ENCODE measurements at places on chromosomes 1 and 21.

- no peak for DNase-seq
Measured at GRCh38 chr1:165162671-165163241, 193.8 kb downstream of the LMX1A start.

DNA sequence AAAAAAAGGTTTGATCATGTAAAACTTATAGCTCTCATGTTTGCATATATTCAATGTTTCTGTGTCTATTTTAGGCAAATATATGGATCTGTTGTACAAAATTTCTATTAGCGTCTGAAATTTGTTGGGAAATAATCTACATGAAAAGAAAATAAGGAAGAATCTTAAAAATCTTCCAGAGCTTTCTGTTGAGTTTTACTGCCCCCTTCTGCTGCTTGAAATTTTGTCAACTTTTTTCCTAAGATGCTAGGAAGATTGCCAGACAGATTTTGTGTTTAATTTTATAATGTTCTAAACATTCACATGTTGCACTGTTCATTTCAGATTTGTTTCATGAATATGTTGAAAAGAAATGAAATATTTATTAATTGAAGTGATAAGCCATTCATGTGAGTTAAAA lies 2.5 kb upstream of the PTGS2 start:
- DNase-seq, result no peak

- no peak for DNase-seq
Measured at GRCh38 chr21:33031152-33031911, 5.6 kb downstream of the OLIG2 start.

DNA sequence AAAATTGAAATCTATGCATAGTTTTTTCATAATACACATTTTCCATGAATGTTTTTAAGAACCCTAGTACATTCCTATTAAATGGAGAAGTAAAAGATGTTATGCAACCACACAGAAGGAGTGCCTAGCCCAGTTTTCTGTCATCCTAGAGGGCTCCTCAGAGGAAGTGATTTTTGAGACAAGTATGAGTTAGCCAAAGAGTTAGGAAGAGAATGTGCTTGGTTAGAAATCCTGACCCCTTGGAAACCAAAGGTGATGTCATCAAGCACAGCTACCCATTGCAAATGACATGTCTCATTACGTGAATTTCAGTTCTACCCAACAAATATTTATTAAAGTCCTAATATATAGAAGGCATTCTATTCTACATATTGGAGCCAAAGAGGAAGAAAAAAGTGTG lies 88.9 kb upstream of the TNFSF4 start:
- DNase-seq, result no peak

DNA sequence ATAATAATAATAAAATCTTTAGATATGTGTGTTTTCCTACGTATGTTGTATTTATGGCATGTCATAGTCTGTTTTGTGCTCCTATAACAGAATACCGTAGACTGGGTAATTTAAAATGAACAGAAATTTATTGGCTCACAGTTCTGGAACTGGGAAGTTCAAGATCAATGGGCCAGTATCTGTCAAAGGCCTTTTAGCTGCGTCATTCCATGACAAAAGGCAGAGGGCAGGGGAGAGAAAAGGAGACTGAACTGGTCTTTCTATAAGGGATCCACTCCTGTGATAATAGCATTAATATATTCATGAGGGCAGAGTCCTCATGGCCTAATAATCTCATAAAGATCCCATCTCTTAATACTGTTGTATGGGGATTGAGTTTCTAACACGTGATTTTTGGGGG lies 7.1 kb upstream of the SFT2D2 start:
- DNase-seq, result no peak

DNA sequence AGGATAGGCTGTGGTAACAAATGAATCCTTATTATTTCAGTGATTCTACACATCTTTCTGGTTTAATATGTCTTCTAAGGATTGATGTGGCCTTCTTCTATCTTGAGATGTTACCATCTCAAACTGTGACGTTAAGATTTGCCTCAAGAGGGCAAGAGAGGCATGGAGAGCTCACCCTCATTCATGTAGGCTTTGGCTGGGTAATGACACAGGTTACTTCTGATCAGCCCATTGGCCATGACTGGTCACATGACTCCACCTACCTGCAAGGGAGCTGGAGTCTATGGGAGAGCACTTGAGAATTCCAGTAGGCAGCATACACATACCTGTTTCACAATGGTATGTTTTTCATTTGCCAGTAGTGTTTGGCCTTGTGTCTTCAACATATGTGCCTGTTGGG lies 30.0 kb downstream of the CACHD1 start:
- no peak for DNase-seq

DNA sequence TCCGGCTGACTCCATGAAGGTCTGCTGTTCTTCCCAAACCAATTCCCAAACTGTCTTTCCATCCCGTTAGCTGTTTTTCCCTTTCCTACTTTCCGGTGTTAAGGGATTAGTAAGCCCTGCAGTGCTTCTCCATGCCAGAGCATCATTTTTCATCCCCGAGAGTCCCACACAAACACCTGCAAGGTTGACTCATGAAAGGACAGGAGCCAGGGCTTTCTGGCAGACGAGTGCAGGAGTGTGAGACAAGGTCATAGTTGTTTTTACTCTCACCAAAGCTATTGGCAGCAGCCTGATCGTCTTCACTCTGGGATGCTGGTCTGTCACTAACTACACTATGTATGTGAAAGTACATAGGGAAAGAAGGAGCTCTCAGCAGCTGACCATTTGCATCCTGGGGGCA lies 10.2 kb upstream of the BECN2 start:
- no peak for DNase-seq

GRCh38 chr21:44712203-44713028 lies 1.0 kb upstream of the TSPEAR start:
- no peak for DNase-seq

GRCh38 chr1:232793944-232794343 lies 11.3 kb upstream of the MAP10 start:
- DNase-seq, result no peak

DNA sequence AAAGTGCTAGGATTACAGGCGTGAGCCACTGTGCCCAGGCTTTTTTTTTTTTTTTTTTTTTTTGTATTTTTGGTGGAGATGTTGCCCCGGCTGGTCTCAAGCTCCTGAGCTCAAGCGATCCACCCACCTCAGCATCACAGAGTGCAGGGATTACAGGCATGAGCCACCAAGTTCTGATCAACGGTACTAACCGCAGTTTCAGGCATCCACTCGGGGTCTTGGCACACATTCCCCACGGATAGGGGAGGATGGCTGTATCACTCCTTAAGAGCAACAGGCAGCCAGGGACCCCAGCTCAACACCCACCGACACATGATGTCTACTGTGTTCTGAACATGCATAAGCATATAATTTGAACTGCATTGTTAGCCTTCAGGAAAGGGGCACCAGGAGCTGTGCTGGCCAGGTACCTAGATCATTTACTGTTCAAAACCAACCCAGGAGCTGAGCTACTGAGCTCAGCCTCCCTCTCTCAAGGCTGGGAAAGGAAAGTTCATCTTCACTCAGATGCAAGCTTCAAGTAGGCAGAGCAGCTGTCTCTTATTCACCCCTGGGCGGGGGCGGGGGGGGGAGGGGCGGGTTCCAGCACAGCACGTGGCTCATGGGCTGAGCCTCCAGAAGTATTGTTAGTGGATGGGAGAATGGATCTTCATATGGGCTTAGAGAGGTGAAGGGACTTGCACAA lies 24.7 kb downstream of the CAPZB start:
- DNase-seq, result peak; percentile 54

- DNase-seq, result no peak
Measured at GRCh38 chr1:78843546-78843945, 163.0 kb downstream of the ADGRL4 start.

GRCh38 chr1:67843331-67843730 lies 10.1 kb upstream of the GNG12 start:
- DNase-seq, result no peak

DNA sequence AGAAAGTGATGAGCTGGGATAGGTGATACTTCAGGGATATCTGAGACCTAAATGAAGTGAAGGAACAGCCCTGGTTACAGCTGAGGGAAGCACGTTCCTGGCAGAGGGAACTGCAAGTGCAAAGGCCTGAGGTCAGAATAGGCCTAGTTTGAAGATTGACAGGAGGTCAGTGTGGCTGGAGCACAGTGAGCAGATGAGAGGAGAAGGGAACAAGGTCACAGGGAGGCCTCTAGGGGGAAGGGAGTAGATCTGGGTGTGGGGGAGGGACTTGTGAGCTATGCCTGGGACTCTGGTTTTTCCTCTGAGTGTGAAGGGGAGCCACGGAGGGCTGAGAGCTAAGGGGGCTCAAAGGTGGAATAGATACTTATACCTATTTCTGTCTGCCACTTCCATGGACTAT lies 736.4 kb downstream of the MATN1 start:
- no peak for DNase-seq

DNA sequence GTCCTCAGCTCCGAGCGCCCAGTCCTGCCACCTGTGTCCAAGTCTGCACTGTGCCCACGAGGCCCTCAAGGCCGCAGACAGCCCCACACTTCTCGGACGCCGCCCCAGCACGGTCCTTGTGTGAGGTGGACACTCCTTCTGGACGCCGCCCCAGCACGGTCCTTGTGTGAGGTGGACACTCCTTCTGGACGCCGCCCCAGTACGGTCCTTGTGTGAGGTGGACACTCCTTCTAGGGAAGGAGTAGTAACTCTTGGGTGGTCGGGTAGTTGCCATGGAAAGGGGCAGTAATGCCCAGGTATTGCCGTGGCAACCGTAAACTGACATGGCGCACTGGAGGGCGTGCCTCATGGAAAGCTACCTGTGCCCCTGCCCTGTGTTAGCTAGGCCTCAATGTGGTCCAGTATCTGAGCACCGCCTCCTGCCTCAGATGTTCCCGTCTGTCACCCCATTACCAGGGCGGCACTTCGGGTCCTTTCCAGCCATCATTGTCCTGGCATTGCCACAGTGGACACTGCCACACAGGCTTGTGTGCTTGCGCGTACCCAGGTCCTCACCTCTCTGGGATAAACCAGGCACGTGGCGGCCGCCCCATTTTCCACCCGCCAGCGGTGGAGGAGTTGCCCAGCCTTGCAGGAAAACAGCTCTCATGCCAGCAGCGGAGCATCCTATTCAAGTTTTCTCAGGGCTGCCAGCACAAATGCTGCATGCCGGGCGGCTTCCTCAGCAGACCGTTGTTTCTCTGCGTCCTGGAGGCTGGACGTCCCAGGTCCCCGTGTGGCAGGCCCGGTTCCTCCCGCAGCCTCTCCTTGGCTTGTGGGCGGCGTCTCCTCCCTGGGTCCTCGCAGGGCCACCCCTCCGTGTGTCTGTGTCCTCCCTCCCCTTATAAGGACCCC lies 40.8 kb upstream of the POFUT2 start:
- DNase-seq, result no peak

- no peak for DNase-seq
Measured at GRCh38 chr1:4856396-4856795, 202.0 kb downstream of the AJAP1 start.

DNA sequence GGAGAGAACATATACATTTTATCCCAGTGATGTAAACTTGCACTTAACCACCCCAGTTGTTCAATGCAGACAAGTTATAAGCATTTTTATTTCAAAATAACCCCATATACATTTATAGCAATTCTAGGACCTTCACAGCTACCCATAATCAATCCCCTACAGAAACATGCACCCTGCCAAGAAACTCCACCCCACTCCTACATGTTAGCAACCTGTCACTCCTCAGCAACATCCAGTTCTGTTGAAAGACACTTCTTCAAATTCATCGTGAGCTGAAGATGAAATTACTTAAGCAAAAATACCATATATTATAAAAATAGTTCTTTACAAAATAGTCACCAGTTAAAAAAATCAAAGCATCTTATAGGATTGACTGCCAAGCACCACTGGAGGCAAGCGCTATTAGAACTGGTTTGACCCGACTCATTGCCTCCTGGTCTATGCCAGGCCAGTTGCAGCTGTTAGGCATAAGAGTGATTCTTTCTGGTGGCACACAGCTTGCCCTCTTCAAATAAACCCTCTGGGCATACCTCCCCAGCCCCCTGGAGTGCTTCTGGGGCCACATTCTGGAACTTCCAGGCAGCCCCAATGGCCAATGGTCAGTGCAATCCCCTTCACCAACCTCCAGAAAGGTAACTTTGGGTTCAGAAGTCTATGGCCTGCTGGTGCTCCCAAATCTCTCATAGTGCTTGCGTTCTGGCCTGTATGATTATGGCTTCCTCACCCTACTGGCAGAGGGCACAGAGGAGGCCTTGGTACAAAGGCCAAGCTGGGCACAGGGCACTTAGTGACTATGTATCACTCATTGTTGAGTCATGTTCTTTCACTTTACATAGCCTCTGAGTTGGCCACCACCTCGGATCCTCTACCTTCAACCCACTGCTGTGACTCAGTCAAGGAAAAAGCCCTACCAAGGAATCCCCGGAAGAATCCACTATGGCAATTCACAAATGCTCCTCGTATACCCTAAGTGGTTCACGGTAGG lies 72.2 kb upstream of the RALGPS2 start:
- DNase-seq, result no peak

DNA sequence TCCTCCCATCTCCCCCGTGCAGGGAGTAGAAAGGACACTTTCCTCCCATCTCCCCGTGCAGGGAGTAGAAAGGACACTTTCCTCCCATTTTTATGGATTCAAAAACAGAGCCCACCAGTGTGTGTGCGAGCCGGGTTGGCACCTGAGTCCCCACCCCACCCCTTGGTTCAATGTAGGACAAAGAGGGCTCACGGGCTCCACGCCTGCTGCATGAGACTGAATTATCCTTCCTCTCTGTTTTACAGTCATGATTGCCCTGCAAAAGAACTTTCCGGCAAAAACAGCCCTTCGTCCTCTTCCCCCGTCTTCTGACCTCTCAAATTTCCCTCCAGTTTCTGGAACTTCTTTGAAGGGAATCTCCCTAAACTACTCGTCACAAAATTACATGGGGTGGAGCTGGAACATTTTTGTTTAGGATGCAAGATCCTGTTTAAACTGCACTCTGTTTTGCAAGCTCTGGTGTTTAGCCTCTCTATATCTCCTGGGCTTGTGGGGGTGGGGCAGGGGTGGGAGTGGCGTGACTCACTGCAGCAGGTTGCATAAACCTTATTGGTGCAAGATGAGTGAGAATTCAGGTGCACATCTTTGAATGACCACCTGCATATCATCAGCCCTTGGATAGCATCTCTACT lies 99.8 kb downstream of the PSMG1 start:
- no peak for DNase-seq

GRCh38 chr1:184322253-184322652 lies 64.6 kb upstream of the C1orf21 start:
- DNase-seq, result no peak

GRCh38 chr1:230008721-230009120 lies 58.3 kb upstream of the GALNT2 start:
- DNase-seq, result no peak

GRCh38 chr1:235942979-235943575 lies 76.4 kb upstream of the LYST start:
- no peak for DNase-seq
